ENCODE measurements at places on chromosomes 13 and 19. TPM values are rescaled to one million over a fixed set of nuclear protein-coding genes. Genes with fewer than 3 reads are reported as not detected.

GRCh38 chr19:50922317-50922853 lies 11.2 kb upstream of the KLK4 start:
- peak; percentile 66 for DNase-seq

GRCh38 chr13:28494778-28495537 lies at the start of gene FLT1:
Gene FLT1, minus strand, starts transcription at chr13:28495128. Its CDS starts 285 bp downstream, at chr13:28494843.
- DNase-seq: peak; percentile 14

DNA sequence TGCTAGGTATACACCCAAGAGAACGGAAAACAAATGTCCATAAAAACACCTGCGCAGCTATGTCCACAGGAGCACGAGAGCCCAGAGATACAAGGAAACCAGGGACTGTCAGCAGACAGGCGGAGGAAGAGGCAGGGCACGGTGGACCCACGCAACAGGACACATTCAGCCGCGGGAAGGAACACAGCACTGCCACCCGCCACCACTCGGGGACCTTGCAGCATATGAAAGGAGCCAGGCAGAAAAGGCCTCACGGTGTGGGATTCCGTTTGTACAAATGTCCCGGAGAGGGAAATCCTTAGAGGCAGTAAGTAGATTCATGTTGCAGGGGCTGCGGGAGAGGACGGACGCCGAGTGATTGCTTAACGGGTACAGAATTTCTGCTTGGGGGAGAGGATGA lies 7.8 kb downstream of the HSPBP1 start:
- DNase-seq: no peak

SLC15A1 gene
- total RNA-seq: 140 TPM
